ENCODE measurements at places on chromosomes 16 and 17.

DNA sequence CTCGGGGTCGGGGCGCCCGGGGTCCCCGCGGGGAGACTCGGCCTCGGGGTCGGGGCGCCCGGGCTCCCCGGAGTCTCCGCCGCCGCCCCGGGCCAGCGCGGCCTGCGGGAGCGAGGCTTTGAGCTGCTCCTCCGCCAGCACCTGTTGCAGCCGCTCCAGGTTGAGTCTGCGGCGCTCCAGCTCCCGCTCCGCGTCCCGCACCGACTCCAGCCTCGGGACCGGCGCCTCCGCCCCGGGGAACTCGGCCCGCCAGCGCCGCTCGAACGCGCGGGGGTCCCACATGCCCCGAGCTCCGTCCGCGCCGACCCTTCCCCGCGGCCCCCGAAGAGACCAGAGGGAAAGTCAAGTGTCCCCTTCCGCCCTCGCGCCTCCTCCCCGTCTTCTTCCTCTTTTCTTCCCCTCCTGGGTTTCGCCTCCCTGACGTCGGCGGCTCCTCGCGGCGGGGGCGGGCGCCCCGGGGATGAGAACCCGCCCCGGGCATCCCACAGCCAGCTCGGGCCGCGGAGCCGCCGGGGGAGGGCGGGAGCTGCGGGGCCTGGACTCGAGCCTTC lies 40.8 kb upstream of the BHLHA9 start:
- no peak for DNase-seq

DNA sequence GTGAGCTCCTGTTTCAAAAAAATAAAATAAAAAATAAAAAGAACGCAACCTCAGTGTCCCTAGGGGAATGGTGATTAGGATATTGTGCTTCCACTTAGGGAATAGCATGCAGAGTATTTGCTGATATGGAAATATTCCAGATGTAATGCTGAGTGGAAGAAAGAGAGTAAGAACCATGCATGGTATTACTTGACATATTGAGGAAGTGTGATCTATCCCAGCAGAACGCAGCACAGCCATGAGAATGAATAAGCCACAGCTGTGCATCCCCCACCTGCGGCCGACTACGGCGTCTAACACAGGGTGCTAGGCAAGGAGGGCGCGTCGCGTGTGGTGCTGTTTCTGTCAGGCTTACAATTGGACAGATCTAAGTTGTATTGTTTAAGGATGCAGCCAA lies 49.5 kb downstream of the FOXK2 start:
- DNase-seq = no peak

- DNase-seq = no peak
Measured at GRCh38 chr16:75394941-75395340, 38.4 kb downstream of the CFDP1 start.

DNA sequence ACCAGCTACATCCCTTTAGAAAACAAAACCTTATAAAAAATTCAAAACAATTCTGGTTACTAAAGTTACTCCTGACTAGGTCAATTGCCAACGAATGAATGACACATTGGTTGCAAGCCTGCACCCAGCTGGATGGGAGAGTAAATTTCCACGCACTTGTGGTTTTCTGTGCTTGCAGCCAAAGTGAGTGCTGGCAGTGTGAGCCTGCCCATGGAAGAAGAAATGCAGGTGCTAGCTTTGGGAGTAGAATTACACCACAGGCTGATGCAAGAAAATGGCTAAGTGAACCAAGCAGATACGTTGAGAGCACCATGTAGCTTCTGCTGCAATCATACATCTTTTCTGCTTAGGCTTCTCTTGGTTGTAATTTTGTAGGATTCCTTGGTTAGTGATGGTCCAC lies 74.6 kb downstream of the SYCE1L start:
- DNase-seq = no peak

GRCh38 chr17:66364508-66364907 lies 62.1 kb downstream of the PRKCA start:
- no peak for DNase-seq

- peak; percentile 7 for DNase-seq
Measured at GRCh38 chr17:38428112-38428642, at the start of gene ARHGAP23. ARHGAP23 (plus strand) TSS chr17:38428464; CDS start chr17:38428486, 22 bp downstream.

DNA sequence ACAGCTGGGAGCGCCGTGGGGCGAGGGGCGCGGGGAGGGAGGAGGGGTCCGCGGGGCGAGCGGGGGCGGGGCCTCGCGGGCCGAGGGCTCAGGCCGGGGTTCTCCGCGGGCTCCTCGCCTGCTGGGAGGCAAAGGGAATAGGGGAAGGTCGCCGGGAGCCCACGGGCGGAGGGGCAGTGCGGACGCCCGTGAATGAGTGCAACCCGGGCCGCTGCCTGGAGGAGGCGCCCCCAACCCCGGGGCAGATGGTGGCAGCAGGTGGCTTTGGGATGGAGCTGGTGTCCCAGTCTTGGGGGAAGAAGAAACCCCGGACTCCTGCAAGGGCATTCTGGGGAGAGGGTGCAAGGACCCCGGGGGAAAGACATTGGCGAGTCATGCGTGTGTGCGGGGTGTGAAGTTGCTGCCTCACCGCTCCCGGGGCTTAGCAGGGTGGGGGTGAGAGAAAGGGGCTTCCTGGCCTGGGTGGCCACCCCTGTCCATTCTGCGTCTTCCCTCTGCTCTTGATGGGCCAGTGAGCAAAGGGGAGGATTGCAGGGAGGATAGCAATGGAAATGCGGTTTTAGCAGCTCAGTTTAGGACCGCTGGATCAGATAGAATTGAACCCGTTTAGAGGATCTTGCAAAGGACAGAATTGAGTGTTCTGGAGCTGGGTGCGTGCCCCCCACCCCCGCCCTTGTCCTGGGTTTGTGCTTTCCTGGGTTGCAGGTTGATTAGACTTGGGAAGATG lies 526 bp downstream of the KIAA0513 start:
- no peak for DNase-seq

GRCh38 chr16:72666267-72666666 lies 381.7 kb downstream of the ZFHX3 start:
- no peak for DNase-seq
